NCI-H1417 (cell line): ENCODE measurements at places on chromosomes 1 and 21.

GRCh38 chr1:61163355-61163754, 81.0 kb downstream of the NFIA start:
- DNase-seq: no peak

- no peak for DNase-seq
Observed at GRCh38 chr1:18989896-18990295, 33.4 kb upstream of the IFFO2 start.

GRCh38 chr1:151479462-151479861, 20.2 kb upstream of the POGZ start:
- DNase-seq: no peak

- no peak for DNase-seq
Observed at GRCh38 chr1:38238294-38238693, 191.7 kb upstream of the POU3F1 start.

DNA sequence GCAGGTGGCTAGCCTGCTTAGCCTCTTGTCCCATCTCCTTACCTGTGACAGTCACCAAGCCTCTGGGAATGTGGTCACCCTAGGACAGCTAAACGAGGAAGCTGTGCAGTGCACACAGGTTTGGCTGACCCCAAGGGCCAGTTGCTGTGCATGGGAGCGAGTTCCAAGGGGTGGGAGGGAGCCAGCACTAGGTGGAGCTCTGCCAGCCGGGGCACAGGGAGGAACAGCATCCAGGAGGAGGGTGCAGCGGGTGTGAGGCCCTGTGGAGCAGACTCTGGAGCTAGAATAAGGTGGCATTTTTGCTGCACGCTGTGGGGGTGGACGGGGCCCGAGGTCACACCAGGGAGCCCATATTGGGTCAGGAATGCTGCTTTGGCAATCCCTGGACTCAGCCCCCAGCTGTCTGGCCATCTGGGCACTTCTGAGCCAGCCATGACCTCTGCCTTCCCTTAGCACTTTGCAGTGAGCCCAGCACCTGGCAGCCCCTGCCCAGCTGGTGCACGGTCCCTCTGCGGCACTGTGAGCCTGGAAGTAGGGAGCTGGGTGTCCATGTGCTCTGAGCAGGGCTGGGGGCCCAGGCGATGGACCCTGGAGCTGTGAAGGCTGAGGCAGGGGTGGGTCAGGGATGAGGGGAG, 8.7 kb downstream of the PDXK start:
- no peak for DNase-seq
